ENCODE measurements at places on chromosomes 7 and 10.

DNA sequence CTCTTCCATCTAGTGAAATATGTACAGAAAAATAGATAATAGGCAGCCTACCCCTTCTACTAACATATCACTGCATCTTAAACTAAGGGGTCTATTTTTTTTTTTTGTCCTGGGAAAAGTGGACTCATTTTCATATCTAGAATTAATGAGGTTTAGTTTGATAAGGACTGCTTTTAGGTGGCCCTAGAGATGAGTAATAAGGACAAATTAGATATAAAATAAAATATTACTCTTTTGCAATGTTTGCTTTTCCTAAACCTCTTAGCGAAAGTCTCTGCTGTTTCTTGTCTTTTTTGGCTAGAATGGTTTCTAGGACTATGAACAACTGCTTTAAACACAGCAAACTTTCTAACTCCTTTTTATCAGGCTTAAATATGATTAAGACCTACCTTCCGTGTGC lies 83.7 kb downstream of the CACNB2 start:
- DNase-seq, result no peak

- DNase-seq, result no peak
These were observed 54.9 kb downstream of the AKAP9 start for GRCh38 chr7:91995391-91996105.

- no peak for DNase-seq
These were observed 82.7 kb downstream of the PAX2 start for GRCh38 chr10:100827819-100828737.

DNA sequence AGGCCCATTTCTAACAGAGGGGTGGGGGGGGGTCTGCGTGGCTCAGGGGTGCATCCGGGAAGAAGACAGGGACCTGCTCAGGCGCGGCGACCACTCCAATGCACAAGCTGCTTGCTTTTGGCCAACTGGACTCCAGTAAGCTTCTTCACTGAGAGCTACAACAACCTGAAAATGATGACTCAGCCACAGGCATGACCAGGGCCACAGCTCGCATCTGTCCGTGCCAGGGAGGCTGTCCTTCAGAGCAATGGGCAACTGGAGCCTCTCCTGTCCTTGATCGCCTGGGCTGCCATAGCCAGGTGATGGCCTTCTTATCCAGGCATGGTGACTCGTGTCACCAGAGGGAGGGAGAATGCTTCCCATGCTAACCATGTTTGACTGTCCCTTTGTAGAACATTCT lies 81.6 kb upstream of the RNF32 start:
- no peak for DNase-seq

DNA sequence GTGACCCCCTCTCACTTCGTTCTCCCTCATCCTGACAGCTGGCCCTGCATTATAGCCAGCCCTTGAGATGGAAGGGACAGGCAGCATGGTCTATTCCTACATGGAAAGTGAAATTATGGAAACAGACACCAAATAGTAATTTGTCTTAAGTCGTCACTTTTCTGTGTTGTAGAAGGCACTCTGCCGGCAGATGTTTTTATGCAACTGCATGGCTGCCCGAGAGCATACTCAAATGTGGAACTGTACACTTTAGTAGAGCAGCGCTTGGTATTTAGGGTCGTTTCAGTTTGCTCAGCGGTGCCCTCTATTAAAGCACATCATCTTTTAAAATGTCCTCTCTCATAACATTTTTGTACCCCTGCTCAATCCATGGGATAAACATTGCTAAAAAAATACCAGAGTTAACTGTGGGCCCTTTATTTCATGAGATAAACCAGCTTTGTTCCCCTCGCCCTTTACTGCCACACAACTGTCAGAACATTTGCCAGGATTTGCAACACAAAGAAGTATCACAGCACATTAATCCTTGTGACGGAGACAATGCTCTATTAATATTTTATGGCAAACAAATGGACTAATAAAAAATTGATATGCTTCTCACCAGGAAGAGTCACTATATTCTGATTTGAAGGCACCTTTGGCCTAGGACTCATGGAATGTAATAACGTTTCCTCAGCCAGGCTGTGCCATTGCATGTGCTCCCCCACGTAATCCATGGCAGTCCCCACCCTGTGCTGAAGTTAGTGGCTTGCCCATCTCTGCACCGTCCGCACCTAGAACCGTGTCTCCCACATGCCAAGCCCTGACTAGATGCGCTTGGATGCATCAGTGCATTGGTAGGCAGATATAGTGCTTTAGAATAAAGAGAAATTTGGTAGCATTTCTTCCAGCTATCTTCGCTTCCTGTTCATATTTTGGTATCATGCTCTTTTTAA lies 221.3 kb downstream of the PAXIP1 start:
- DNase-seq, result peak; percentile 65

GRCh38 chr7:105011831-105012502 lies 2.0 kb upstream of the KMT2E start:
- DNase-seq, result peak; percentile 47

DNA sequence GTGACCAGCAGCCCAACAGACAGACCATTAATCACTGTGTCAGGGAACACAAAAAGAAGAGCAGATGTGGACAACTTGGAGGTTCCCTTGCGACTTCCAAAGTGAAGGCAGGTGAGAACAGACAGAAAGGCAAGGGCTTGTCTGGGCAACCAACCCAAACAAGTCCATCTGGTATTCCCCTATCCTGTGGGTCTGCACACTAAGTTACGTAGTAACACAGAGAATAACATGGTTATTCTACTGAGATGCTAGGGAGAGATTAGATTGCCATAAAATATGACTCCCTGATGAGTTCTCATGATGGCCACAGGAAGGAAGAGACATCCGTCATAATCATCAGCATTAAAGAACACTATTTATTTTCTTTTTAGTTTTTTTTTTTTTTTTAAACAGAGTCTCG lies 252.2 kb downstream of the CALN1 start:
- no peak for DNase-seq

- DNase-seq, result no peak
These were observed 4.4 kb upstream of the PDLIM1 start for GRCh38 chr10:95295031-95295755.

- no peak for DNase-seq
These were observed 16.6 kb downstream of the LANCL2 start for GRCh38 chr7:55381696-55382095.

GRCh38 chr7:16883918-16884317 lies 2.1 kb upstream of the AGR3 start:
- DNase-seq, result no peak

GRCh38 chr7:25476863-25477499 lies 248.7 kb upstream of the NPVF start:
- no peak for DNase-seq

- DNase-seq, result no peak
These were observed 24.5 kb downstream of the ZC3HAV1L start for GRCh38 chr7:139011373-139011772.

DNA sequence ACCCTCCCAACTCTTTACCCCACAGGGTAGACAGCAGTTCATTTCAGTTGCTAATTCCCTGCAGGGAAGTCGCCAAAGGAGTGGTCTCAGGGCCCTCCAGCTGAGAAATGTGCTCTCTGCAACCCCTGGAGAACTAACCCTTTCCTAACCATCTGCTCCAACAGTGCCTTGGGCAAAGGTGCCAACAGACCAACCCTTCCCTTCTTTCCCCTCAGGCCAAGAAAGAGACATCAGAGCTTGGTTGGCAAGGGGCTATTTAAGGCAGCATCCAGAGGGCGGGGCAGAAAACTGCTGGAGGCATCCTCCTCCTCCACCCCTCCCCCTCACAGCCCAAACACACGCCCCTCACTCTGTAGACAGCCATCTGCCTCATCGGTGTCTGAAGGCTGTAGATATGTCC lies 1.7 kb downstream of the SORBS1 start:
- DNase-seq, result no peak
